ENCODE measurements at places on chromosomes 5 and 9. TPM values are rescaled to one million over a fixed set of nuclear protein-coding genes. Genes with fewer than 3 reads are reported as not detected.

- no peak for DNase-seq
Measured at GRCh38 chr9:81113453-81114124, 575.8 kb downstream of the TLE1 start.

DNA sequence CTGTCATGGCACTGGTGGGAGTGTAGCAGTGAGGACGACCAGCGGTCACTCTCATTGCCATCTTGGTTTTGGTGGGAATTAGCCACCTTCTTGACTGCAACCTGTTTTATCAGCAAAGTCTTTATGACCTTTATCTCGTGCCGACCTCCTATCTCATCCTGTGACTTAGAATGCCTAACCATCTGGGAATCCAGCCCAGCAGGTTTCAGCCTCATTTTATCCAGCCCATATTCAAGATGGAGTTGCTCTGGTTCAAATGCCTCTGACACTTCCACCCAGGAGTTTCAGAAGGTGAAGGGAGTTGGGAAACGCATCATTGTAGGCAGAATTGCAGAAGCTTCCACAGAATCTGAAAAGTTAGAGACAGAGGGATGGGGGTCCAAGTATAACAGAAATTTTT lies 35.4 kb downstream of the SHC3 start:
- no peak for DNase-seq

DNA sequence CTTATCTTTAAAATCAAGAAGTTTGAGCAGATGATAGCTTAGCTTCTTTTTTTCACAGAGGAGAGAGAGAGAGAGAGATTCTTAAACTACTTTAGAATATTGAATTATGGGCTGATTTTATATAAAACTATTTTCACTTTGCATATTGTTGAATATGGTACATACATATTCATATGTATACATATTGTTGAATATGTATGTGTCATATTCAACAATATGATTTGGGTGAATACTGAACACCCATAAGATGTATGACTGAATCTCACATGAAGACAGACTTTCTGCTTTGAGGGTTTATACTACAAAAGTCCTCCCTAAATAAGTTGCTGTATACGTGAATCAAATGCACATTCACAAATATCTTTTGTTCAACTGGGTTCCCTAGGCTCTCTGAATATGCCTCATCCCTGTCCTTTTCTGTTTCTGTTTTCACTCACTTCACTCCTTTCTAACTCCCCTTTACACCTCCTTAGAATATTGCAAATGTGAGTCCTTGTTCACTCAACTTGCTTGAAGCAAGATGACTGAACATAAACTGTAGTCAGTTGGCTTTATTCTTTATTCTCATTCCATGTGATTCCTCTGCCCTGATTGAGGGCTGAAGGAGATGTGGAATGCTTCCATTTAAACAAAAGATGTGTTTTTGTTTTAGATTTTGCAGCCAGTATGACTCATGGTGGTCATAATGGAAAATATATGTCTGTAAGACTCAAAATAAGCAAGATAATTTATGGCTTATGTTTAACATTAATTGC lies 225.4 kb upstream of the DAB2 start:
- DNase-seq = no peak

GRCh38 chr9:116661037-116661954 lies 25.8 kb upstream of the TRIM32 start:
- peak; percentile 13 for DNase-seq

Gene FGF18
- total RNA-seq = 0.18 TPM

DNA sequence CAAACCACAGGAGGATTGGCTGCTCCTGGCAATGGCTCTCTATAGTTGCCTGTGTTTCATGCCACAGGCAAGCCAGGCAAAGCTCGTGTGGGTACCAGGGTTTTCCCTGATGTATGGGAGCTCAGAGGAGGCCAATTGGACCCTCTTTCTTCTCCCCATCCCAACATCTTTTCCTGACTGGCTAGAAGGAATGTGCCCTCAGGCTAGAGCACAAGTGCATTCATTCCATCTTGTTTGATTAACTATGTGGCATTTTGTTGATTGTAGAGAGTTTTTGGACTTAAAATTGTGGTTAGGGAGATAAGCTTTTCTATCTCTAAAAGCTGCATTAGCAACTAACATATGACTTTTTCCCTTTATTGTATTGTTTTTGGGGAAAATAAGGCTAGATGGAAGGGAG lies 561.3 kb downstream of the PSAT1 start:
- DNase-seq = no peak

Gene TGFBI
- not detected for total RNA-seq

DNA sequence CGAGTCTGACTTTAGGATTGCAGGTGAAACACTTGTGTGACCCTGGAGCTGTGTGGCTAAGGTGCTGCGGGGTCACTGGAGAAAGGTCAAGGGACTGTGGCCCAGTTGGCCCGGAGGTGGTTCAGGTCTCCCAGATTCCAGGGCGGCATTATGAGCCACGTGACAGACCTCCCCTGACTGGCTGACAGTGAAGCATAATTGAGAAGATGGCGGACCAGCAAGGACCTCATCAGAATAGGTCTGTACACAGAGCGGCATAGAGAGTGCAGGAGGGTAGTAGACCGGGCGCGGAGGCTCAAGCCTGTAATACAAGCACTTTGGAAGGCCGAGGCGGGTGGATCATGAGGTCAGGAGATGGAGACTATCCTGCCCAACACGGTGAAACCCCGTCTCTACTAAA lies 815 bp upstream of the ODF2 start:
- DNase-seq = no peak

Gene CATSPER3
- total RNA-seq = 0.32 TPM

DNA sequence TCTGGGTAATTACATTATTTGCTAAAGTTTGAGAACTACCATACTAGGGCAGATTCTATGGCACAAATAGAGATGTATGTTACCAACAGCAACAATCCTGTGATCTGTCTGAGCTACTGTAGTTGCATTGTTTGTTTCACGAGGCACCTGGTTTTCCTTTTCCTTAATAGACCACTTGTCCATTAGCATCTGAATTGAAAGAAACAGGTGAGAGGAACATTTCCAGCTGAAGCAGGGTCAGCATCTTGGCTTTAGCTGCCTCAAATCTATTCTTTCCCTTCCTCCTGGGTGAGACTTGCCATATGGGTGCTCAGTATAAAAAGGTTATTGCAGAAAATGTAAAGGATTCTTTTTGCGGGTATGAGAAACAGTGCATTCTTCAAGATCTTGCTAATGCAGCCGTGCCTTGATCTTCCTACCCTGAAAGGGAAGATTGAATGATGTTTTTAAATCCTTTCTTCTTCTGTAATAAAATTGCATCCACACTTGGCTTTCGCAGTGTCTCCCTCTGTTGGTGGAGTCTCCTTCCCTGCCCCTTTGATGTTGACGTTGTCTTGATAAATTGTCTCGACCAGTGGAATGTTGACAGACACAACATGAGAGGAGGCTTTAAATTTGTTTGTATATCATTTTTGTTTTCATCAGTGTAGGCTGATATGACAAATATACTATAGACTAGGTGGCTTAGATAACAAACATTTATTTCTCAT lies 118.0 kb upstream of the BRINP1 start:
- DNase-seq = no peak

GRCh38 chr9:14529629-14530028 lies 163.6 kb downstream of the ZDHHC21 start:
- DNase-seq = no peak

DNA sequence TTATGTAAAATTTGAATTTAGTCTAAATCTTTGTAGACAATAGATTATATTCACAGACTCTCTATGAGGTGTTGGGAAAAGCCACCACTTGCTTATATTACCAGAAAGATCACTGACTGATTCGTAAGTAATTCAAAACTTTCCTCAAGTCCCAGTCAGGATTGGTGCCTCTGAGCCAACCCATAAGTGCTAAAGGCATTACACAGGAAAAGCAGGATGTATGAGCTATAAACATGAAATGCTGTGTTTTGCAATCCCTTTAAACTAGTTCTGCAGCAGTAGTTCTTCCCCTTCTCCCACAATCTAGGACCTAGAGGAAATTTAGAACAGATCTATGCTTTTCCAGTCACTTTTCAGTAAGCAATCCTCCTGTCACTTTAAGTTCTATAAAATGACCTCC lies 48.0 kb downstream of the SHLD3 start:
- no peak for DNase-seq

GRCh38 chr5:141881886-141882285 lies 3.7 kb upstream of the PCDH1 start:
- no peak for DNase-seq

Gene TLX3
- not detected for total RNA-seq

DNA sequence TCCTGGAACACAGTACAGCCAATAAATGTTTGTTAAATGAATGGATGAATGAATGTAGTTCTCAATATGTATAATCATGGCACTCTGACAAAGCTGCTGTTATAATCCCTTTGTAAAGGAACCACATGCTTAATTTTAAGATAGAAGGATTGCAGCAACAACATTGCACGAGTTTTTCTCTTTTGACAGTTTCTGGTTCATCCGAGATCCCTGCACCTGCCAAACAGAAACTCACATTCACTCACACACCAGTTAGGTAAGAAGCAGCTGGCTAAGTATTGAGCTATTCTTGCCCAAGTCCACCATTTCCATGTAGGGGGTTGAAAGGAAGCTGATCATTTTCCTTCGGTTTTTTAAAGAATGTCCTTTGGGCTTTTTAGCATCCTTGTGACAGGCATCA lies 133.7 kb upstream of the MAP1B start:
- no peak for DNase-seq

DNA sequence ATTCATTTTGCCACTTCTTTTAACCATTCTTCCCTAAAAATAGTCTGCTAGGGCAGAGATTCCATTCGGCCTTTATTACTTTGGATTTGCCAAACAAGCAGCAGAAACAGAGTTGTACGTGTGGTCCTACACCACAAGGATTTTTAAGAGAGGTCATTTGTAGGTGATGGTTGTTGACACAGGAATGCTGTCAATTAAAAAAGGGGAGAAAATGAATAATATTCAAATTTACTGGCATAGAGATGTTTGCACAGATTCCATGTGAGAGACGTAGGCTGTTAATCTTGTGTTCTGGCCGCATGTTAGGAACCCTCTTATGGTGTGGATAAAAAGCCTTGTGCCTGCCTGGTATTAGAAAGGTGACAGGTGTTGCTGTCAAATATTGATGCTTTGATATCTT lies 34.9 kb downstream of the TRIO start:
- no peak for DNase-seq

- no peak for DNase-seq
Measured at GRCh38 chr9:74817281-74817810, 70.4 kb downstream of the TRPM6 start.

GRCh38 chr9:69582018-69582417 lies 90.2 kb downstream of the APBA1 start:
- no peak for DNase-seq

Gene PDE8B
- not detected for total RNA-seq

Gene IL9
- total RNA-seq = not detected

GRCh38 chr5:42638972-42639371 lies 117.6 kb upstream of the CCDC152 start:
- no peak for DNase-seq

DNA sequence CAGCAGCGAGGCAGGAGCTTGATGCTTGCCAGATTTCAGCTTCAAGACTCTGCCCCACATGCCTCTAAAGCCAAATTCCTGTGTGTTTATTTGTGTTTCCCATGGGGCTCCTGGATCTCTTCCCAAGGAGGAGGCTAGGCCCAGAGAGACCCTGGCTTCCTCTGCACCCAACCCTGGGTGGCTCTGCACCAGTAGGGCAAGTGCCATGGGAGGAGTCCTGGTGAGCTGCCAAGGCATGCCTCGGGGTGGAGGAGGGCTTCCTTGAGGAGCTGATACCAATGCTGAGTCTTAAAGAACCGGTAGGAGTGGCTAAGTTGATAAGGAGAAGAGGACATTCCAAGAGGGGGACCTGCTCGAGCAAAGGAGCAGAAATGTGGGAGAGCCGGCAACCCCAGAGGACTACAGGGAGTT lies 6.8 kb upstream of the TIFAB start:
- no peak for DNase-seq

GRCh38 chr9:14170973-14171596 lies 142.9 kb downstream of the NFIB start:
- DNase-seq = no peak

Gene TGFBR1
- 34.3 TPM for total RNA-seq

DNA sequence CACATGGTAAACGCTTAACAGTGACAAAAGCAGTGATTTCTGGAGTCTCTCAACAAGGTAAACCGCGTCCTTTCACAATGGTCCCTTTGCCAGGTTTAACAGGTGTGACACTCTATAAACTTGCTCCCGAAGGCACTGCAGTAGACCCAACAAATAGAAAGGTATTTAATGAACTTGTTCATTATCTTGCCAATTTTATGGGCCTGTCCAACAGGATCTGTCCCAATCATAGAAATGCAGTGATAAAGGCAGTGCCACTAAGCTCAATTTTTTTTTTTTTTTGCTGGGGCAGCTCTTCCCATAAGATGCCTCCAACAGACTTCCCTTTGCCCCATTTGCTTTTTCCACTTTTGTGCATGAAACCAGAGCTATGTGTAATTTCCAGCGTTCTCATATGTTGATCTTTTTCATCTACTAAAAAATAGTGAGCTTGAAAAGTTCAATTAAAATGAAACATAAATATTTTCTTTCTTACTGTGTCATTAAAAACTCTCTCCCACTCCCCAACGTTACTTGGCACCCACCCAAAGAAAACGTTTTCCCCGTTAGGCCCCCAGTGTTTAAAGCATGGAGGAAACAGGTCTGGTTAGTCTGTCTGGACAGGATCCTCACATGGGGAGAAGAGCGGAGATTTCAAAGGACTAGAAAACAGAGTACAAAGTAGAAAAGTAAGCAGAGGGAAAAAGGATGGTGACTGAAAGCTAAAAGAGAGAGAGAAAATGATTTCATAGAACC lies 80.9 kb upstream of the SPATA31D4 start:
- no peak for DNase-seq

GRCh38 chr5:131322926-131323325 lies 59.1 kb downstream of the CDC42SE2 start:
- no peak for DNase-seq

DNA sequence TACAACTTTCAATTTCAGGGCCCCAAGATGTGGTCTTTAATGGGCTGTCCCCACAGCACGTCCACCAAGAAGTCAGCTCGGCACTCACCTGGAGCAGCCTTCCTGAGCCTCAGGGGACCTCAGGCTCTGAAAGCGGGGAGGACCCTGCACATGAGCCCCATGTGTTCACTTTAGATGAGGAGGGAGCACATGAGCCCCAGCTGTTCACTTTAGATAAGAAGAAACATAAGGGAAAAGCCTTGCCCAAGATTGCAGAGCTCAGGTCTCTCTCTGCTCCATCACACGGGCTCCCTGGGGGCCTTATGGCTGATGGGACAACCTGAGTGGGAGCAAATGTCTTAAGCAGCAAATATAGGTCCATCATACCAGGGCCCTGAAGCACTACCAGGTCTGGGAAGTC lies 56.4 kb downstream of the NIPSNAP3B start:
- DNase-seq = no peak

DNA sequence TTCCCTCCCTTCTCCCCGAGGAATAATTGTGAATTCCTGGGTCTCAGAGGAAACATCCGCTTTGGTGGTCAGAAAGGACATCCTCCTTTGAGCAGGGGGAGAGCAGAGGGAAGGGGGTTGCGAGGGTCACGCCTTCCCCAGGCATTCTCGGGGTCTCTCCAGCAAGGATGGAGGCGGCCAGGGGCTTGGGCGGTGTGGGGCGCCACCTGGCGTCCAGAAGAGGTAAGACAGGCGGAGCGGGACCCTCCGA lies 129.1 kb downstream of the KCNIP1 start:
- peak; percentile 68 for DNase-seq

All from activated CD8-positive, alpha-beta T cell treated with anti-CD3 and anti-CD28 coated beads for 36 hours (primary cell).